Nephron progenitor cell (in vitro differentiated cells): ENCODE measurements at places on chromosomes 1 and 21.

DNA sequence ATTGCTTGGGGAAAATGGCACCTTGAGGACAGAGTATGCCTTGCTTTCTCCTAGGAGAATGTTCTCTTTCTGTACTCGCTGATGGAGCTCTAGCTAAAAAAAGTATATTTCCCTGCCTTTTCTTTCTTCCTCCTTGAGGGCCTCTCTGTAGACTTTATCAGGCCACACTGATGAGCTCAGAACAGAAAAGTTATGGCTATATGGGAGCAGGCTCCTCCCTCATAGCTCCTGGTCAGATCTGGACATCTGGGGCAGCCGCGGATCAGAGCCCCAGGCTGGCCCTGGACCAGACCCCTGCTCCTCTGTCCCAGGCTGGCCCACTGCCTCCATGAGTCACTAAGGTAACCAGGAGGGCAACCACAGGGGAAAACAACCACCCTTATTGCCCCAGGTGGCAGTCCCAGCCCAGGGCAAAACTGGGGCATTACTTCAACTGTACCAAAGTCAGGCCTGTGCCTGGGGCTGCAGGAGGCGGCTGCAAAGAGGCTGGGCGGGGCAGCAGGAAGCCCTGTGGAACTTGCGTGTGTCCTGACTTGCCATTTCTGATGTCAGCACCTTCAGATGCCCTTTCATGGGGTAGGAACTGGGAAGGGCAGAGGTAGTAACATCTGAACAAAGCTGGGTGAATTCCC, 26.3 kb upstream of the ZNF648 start:
- no peak for DNase-seq

- DNase-seq = no peak
Observed at GRCh38 chr1:57467830-57468229, 44.0 kb upstream of the DAB1 start.

- no peak for DNase-seq
Observed at GRCh38 chr1:21295002-21295401, 4.7 kb upstream of the ECE1 start.

GRCh38 chr1:182235952-182236650, 155.5 kb downstream of the GLUL start:
- no peak for DNase-seq

DNA sequence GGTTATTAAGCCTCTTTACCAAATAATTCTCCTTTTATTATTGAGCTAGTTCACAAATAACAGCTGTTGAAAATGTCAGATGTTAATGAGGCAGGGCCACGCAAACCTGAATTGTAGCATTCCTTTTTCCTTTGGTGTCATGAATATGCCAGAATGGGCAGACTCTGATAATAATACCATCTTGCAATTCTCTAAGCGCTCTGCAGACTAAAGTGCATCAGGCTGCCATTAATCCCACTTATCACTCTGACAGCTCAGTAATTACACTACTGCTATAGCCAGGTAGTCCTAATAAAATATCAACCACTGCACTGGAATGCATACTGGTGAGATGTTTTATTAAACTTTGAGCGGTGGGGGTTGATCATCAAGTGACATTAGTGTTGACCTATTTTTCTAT, 177.7 kb downstream of the DPYD start:
- DNase-seq = no peak
